ENCODE measurements at places on chromosomes 6 and 20.
A peak's percentile ranks its signal among the peaks of the same experiment; 100 is the strongest.

- DNase-seq = no peak
These were observed 399.9 kb downstream of the DOK5 start for GRCh38 chr20:54875307-54875706.

GRCh38 chr6:45479834-45480751, 102.4 kb upstream of the SUPT3H start:
- peak; percentile 84 for DNase-seq

DNA sequence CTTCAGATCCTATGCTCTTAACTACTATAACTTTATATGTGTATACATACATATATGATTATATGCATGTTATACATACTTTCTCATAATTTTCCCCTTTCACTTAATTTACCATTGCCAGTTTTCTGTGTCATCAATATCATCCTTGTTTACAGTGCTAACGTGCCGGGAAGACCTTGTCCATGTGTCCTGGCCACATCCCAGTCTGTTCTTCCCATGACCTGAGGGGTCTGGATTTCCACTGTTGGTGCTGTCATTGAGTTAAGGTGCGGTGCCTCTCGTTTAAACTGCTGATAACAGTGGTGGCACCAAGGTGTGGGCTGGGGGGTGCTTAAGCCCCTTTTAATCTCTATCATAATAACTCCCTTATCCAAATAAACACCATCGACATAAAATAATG, 8.5 kb upstream of the SDCBP2 start:
- no peak for DNase-seq

DNA sequence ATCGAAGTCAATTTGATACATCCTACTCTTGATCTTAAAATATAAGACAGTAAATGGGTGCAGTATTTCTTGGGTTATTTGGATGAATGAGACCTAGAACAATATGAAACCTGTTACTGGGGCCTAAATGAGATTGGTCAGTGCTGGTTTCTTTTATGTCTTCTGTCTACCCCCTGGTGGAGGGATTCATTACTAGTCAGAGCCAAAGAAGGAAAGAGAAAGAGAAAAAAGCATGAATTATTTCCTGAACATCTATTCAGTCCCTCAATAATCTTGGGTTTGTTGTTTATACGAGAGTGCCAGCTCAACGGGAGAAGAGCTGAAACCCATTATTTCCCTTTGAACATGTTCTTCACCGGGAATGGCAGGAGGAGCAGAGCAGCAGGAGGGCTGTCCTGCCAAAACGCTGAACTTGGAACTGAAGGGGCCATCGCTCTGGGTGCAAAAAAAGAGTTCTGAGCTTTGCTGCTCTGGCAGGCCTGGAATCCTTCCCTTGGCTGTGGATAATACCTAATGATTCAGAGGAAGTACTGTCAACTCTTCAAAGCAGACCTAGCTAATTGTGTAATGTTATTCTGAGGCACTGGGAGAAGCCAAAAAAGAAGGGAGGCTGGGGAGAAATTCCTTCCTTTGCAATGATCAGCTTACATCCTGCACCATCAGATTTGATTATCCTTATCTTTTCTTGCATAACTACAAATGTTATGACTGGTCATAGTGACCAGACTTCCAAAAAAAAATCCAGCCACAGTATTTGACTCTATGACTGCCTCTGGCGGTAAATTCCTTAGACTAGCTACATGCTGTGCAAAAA, 72.0 kb downstream of the BLOC1S5 start:
- DNase-seq = peak; percentile 86

Measured in fibroblast of upper back skin (primary cell).